Activated T-helper 2 cell treated with anti-CD3 and anti-CD28 coated beads, Interferon-gamma antibody, Interleukin-2, Interleukin-4, amounts not matched to agents 10 μg/mL and 5 μg/mL and 100 μg/mL, durations not matched to agents 14 hours and 24 hours and 36 hours (primary cell): ENCODE measurements at places on chromosomes 2 and 18. TPM values are rescaled to one million over a fixed set of nuclear protein-coding genes. Genes with fewer than 3 reads are reported as not detected.

DNA sequence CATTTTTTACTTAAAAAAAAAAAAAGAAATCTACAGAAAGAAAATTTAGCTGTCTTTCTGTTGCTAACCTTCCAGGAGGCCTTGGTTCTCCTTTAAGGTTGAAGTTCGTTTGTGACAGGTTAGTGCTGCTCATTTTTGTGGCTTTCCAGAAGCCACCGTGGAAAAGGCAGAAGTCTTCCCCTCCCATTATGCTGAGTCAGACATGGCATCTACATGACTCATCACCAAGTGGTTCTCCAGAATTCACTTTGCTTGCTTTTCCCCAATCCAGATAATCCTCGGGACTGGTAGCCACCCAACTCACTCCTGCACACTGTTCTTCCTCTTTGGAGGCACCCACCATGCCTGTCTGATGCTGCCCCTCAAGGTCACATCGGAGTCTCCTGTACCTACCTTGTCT lies 228.7 kb downstream of the PIK3C3 start:
- DNase-seq: no peak

DNA sequence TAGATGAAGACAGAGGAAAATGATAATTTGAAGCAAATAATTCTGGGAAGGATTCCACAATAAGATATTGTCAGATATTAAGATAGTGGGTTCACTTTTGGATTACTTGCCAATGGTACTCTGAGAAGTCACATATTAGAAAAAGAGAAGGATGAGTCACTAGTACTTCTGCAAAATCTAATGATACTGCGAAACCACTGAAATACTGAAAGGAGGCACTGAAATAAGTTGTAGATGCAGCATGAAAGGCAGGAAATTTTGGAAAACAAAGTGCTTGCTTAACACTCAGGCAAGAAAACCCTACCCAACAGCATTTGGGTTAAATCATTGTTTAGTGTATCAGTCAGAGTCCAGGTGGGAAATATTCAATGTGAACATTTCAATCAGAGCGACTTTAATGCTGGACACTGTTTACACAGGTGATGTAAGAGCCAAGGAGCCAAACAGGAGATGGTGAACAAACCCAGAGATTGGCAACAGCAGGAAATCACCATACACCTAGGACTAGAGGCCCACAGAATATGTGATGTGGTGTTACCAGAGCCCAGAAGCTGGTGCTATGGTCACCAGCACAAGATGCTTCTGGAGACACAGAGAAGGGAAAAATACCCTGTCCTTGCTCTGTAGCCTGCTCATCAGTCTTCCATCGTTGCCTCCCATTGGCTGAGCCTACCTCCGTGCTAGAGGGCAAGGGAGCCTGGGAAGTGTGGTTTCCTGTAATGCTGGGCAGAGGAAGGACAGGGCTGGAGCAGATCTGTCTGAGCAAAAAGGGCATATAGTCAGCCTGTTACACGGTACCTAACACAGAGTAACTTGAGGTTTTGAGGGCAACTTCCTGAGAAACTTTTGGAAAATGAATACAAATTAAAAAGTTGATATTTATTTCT lies 204.7 kb upstream of the ITGA4 start:
- no peak for DNase-seq

DNA sequence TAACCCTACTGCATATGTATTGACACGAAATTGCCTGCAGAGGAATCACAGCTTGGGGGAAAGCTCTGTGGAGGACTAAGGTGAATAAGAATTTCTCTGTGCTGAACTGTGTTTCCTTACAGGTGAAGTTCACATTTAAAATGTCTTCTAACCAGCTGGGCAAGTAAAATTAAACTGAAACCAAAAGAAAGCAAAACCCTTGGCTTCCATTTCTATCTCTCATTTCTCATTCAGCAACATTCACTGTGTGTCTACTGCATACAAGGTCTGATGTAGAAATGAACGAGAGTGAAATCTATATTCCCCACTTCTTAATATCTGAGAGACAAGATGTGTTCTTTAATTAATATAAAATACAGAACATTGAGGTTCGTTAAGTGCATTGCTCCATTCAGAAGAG lies 397.3 kb downstream of the SOX11 start:
- DNase-seq: no peak

DNA sequence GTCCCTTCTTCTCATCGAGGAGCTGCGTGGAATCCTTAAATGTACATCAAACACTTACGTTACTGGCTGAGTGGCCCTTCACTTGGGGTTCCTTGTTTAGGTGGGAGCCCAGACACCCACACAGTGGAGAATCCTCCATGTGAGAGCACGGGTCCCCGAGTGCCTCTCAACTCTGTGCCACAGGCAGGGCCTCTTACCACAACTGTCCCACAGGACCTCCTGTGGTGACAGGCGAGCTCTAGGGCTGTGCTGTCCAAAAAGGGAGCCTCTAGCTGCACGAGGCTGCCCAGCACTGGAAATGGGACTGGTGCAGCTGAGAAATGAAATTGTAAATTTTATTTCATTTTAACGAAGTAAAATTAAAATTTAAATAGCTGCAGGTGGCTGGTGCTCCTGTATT lies 145.7 kb downstream of the DYSF start:
- DNase-seq: no peak

DNA sequence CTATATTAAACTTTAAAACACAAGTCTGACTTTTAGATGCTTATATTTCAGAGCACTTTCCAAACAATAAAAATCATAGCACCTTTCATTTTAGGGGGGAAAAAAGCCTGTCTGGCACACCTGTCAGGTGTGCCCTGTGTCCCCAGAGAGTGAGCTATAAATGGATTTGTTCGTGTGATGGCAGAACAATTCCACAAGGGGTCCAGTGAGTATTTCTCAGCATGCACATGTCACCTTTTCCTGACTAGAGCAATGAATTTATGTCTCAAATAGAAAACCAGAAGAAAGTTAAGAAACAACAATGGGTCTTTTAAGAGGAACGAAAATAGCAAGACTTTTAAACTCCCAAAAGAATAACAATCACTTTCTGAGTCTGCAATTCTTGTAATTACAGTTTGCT lies 55.9 kb downstream of the ACVR1C start:
- no peak for DNase-seq

GRCh38 chr2:127233710-127234109 lies 13.6 kb upstream of the CYP27C1 start:
- no peak for DNase-seq

- DNase-seq: no peak
Observed at GRCh38 chr18:25140962-25141308, 211.0 kb downstream of the ZNF521 start.

DNA sequence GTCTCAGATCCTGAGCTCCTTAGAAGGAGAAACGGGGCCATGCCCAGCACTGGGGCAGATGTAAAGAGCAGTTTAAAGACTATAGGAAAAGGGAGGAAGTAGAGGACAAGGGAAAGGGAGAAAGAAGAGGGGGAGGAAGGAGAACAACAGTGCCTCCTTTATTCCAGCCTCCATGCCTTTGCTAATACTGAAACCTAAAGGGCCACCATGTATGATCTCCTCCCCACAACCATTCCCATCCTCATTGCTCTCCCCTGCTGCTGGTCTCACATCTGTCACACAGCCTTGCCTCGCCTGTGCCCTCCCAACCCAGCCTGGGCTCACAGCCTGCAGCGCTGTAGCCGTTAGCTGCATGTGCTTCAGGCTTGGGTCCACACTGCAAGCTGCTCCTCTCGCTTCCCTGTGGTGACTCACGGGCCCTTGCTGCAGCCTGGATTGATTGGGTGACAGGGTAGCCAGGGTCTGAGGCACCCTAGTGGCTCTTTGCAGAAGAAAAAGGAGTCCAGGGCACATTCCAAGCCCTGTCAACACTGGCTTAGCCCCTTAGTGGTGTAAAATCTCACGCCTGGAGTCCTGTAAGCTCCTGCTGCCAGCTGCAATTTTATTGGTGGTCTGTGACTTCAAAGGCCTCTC lies 281.9 kb downstream of the SRBD1 start:
- DNase-seq: no peak

GRCh38 chr18:31426871-31427406 lies 20.6 kb upstream of the DSG3 start:
- DNase-seq: no peak

- DNase-seq: no peak
Observed at GRCh38 chr18:68267583-68267982, 447.3 kb downstream of the TMX3 start.

DNA sequence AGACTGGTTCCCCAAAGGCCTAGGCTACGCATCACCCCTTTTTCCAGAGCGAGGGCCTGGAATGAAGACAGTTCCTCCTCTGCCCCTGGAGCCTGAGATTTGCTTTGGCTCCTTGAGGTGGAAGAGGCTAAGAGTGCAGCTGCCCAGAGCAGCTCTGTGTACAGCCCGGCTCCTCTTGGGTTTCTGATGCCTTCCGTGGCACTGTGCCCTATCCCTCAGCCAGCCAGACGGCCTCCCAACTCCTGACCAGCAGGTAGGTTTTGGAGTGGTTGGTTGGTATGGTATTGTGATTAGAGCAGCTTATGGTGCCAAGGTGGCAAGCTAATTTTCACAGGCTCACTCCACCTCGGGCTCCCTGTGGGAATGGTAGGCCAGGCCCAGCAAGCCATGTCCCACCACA lies 112.2 kb downstream of the TANC1 start:
- DNase-seq: no peak

- no peak for DNase-seq
Observed at GRCh38 chr18:49865401-49865800, 52.1 kb upstream of the ACAA2 start.

DNA sequence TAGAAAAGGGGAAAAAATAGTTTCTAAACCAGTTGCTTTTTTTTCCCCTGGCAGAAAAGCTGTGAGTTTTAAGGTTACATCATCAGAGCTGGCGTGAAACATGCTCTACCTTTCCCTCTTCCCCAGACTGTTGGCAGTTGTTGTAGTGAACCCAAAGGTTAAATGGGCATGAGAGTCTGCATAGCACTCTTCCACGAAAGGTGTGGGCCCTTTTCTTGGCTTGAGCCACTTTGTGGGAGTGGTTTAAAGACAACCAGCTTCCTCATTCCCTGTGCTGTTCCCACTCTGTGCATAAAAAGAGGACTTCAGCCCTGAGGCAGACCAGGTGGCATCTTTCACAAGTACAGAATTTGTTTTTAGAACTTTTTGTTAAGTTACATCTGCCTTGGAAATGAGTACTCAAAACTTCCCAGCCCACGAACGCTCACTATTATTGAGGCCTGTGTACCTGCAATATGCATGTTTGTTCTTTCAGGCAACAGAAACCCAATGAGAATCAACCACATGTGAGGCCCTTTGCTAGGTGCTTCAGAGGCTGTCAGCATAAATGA lies 243.8 kb downstream of the BABAM2 start:
- DNase-seq: no peak

GRCh38 chr2:119735565-119735964 lies 24.2 kb upstream of the PTPN4 start:
- DNase-seq: no peak

DNA sequence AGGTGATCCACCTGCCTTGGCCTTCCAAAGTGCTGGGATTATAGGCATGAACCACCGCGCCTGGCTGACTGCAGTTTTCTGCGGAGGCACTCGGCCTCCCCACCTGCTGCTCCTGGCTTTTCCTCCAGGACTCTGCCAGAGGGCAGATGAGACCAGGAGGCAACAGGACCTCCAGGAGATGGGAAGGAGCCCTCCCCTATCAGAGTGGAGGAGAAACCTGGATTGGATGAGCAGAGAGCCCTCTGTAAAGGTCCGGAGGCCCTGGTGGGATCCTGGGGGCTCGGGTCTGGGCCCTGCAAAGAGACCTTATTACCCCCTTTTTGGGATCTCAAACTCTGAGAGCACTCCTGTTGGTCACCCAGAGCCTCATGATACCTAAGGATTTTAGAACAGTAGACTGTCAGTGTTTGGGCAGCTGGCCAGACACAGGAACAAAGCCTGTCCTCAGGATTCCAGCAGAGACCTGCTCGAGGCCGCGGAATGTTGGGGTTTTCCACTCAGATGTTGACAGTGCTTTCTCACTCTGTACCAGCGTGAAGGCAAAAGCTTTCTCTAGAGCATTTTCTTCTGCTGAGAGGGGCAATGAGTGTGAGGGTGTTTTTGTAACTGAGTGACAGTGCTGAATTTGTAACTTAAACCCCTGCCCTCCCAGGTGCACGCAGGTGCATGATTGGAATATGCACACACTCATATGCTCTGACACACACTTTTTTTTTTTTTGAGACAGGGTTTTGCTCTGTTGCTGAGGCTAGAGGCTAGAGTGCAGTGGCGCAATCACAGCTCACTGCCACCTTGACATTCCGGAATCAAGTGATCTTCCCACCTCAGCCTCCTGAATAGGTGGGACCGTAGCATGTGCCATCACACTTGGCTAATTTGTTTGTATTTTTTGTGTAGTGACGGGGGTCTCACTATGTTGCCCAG lies 48.4 kb downstream of the NPPC start:
- DNase-seq: no peak

GRCh38 chr2:196168181-196168580 lies 3.2 kb downstream of the STK17B start:
- DNase-seq: no peak

GRCh38 chr18:13726972-13727331 lies 479 bp downstream of the RNMT start:
- peak; percentile 32 for DNase-seq

DNA sequence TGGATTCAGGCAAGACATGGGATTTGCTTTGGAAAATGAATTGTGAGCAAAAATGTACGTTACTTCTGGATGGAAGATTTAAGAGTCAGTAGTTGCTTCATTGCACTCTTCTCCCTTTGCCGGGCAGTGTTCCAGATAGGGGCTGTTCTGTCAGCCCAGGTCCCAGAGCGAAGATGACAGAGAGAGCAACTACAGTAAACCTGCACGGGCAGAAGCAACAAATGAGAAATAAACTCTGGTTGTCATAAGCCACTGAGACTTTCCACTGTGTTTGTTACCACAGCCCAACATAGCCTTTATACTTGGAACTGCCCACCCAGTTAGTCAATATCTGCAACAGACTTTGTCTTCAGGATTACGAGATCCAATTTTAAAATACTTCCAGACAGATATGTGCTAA lies 83.3 kb downstream of the CACNB4 start:
- DNase-seq: no peak

DNA sequence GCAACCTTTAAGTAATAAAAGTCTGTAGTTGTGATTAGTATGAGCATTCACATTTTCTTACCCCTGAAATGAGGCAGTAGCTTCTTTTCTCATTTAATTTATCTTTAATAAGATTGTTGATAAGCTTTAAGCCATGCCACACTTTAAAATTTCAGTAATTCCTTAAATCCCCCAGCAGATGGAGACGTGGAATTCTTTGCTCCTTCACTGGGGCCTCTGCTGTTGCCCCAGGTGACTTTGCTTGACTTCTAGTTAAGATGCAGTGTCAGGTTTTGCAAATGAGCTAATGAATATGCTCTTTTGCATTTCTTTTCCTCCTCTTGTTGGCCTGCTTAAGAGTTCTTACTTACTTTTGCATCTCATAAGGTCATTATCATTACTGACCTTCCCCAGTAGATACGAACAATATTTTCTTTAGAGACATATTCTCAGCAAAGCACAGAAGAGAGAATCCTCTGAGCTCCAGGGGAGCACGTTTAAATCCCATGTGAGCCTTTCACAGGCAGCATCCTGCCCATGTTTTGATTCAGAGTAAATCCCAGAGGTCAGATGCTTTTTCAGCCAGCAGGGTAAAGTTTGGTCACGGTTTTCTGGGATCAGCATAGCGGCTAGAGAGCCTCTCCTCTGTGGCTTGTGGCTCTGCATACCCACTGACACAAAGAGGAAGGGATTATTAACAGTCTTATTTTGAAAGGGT lies 222.9 kb downstream of the PTPRM start:
- DNase-seq: no peak

The EPHA4 gene
- total RNA-seq: 0.67 and 1.2 TPM in 2 replicates

The IL37 gene
- total RNA-seq: not detected in 2 replicates

The COBLL1 gene
- total RNA-seq: 0.11 and 0.14 TPM in 2 replicates

The BOLL gene
- not detected in 2 replicates for total RNA-seq

The GPR17 gene
- total RNA-seq: not detected in 2 replicates

The DUSP2 gene
- 238 and 260 TPM in 2 replicates for total RNA-seq

The ZBTB14 gene
- 19.2 and 20.2 TPM in 2 replicates for total RNA-seq

The CPLX4 gene
- total RNA-seq: not detected in 2 replicates

The ALK gene
- not detected in 2 replicates for total RNA-seq

The ASIC4 gene
- total RNA-seq: not detected in 2 replicates
